Stimulated activated CD8-positive, alpha-beta memory T cell treated with anti-CD3 and anti-CD28 coated beads, Interleukin-4, amount 100 ng/mL, for 48 hours (primary cell): ENCODE measurements at places on chromosomes 11 and 22.

DNA sequence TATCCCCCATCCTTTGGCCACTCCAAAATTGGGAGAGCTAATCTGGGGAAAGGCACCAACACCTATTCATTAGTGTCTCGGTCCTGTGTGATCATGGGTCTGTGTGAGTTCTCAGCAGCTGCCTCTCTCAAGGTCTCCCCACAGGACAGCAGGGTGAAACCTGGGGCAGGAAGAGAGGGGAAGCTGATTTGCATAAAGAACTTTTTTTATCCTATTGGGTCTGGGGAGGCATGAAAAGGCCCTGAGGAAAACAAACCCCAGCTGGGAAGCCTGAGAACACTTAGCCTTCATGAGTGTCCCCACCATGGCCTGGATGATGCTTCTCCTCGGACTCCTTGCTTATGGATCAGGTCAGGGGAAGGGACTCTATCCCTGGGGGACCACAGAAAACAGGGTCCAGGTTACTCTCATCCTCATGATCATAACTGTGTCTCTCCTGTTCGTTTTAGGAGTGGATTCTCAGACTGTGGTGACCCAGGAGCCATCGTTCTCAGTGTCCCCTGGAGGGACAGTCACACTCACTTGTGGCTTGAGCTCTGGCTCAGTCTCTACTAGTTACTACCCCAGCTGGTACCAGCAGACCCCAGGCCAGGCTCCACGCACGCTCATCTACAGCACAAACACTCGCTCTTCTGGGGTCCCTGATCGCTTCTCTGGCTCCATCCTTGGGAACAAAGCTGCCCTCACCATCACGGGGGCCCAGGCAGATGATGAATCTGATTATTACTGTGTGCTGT lies 116.0 kb upstream of the TOP3B start:
- DNase-seq = no peak

- no peak for DNase-seq
These were observed 99.4 kb downstream of the PDE2A start for GRCh38 chr11:72574548-72575460.

GRCh38 chr11:45102361-45102809 lies 44.1 kb upstream of the PRDM11 start:
- DNase-seq = no peak

DNA sequence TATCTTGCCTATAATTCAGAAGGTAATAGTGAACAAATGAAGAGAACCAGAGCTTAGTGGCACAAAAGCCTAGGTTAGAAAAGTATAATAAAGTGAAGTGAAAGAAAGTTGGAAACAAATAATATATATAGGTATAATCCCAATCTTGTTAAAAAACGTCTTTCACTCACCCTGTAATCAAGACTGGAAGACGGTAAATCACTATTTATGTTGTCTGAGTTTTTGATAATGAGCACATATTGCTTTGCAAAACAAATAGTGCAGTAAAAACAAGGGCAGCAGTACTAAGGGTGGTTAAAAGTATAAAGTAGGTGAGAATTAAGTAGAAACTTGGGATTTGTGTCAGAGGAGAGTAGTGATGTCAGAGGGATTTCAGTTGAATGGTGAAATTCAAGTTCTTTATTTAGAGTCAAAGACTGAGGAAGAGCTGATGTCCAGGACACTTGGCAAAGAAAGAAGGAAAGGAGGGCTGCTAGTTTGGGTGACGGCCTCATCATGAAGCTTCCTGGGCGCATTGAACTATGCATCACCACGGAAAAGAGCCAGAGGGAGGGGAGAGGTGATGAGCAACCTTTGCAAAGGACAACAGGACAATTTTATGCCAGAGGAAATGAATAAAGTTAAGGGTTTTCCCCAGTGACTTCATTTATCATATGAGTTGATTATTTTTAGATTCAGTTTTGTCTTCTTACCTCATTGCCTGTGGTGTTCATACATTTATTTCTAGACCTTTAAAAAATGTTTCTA lies 11.4 kb downstream of the NCAM1 start:
- DNase-seq = no peak

DNA sequence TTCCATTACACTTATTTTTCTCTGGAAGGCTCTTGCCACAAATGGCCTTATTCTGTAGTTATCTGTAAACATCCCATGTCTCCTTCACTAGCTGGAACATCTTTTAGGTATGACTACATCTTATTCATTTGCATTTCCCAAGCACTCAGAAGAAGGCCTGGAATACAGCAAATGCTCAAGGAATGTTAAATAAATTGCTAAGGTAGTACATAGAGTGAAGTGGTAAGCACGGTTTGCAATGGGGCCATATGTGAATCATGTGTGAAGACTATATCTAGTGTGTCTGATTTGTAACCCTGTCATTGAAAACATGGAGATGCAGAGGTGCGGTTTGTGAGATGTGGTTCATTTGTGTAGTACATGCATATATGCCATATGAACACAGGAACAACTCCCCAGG lies 33.5 kb downstream of the GDPD4 start:
- no peak for DNase-seq

DNA sequence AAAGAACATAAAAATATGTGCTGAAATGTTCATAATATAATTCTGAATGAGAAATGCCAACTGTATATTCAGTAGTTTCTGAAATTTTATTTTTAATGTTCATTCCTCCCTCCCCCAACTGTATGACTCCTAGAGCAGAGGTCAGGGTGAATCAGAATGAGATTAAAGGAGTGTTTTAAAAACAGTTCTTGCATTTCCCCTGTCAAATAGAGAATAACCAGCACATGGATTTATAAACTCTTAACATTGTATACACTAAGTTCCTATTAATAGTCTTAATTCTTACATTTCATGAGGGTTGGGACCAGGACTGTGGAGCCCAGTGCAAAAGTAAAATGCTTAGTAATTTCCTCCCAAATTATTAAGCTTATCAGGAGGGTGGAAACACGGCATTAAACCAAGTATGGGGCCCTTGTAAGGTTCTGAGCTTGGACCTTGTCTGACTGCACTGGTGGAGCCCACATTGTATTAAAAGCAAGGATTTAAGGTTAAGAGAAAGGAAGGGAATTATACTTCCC lies 474.6 kb upstream of the RAG2 start:
- DNase-seq = no peak

DNA sequence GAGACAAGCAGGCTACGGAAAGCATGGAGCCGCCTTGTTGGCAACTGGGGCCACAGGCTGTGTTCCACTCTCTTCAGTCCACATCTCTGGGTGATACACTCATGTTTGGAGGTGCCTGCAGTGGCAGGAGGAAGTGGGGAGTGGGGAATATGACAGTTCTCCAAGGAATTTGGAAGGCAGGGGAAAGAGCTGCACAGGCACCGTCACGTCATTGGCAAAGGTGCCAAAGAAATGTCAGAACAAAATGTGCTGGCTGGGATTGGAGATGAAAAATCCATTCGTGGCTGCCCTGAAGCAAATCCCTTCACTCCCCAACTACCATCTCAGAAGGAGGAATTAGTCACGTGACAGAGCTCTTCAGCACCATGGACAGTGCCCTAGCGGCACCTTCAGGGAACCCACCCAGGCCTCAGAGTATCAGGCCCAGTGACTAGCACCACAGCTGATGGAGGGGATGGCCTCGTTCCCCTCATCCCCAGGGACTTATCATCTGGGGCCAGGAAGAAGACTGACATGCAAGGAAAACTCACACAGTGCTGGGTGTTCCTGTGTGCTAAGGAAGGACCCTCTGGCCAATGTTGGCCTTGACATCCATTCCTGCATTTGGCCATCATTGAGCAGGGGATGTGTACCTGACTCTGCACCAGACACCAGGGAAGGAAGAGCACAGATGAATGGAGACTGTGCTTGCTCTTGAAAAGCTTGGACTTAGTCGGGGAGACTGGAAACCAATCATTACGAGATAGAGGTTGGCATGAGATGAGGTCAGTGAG lies 48.5 kb upstream of the PRDM11 start:
- peak; percentile 68 for DNase-seq

DNA sequence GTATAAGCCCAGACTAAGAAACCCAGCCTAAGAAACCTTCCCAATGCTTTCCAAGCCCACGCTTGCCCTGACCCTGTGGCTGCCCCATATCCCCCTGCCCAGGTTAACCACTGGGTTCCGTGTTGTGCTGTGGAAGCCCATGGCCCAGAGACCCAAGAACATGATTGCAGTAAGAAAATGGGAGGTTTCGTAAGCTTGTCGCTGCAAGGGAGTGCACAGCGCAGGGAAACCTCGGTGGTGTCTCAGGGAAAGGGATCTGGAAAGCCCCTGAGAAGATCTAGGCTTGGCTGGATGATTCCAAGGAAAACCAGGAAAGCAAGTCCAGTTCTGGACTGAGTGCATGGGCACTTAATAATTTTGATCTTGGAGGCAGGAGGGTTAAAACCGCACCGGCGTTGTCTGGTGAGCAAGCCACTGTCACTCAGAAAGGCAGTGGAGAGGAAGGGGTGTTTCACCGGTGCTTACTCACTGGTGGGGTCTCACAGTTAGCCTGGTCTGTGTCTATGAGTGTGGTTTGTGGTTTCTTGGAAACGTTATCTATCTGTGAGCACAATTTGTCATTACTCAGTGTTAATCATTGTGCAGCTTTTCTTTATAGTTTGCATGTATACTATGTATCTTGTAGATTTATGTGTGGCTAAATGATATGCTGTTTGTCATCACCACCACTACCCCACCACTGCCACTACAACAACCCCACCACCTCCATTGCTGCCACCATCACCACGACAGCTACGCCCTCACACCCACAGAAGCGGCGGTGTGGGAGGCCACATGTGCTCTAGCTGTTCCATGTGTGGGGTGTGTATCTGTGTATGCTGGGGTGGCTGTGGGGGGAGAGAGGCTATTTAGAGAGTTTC lies 53.3 kb upstream of the PRDM11 start:
- DNase-seq = peak; percentile 62

GRCh38 chr11:44725757-44726282 lies 942 bp upstream of the TSPAN18 start:
- no peak for DNase-seq

- DNase-seq = no peak
These were observed 5.9 kb downstream of the CHKA start for GRCh38 chr11:68115285-68115684.

- no peak for DNase-seq
These were observed 505 bp downstream of the FAM227A start for GRCh38 chr22:38655519-38656255.

DNA sequence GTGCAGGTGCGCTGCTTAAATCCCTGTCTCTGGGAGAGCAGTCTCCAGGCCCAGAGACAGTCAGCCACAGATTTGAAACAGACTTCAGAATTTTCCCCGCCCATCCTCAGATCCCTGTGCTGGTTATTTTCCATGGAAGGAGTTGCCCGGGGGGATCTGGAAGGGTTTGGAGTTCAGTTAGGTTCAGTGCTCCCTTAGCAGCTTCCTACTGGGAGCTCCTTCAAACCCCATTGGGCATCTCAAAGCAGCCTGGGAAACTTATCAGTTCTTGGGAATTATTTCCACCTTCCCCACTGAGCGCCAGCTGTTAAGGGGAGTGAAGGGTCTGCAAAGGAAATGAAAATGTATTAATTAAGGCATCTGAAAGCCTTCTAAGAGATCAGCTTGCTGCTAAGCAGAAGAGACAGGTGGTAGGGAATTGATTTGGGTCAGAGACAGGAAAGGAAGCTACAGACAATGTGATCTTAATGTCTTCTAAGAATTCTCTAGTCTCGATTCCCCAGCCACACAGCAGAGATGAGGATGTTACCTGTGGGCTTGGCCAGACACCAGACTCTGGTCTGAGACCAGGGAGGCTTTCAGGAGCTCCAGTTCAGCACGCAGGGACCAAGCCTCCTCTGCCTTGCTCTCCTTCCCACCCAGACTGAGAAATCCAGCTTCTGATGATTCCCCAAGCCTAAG lies 106.2 kb upstream of the TBCEL start:
- DNase-seq = no peak

GRCh38 chr11:12478743-12479142 lies 101.4 kb downstream of the PARVA start:
- DNase-seq = no peak

DNA sequence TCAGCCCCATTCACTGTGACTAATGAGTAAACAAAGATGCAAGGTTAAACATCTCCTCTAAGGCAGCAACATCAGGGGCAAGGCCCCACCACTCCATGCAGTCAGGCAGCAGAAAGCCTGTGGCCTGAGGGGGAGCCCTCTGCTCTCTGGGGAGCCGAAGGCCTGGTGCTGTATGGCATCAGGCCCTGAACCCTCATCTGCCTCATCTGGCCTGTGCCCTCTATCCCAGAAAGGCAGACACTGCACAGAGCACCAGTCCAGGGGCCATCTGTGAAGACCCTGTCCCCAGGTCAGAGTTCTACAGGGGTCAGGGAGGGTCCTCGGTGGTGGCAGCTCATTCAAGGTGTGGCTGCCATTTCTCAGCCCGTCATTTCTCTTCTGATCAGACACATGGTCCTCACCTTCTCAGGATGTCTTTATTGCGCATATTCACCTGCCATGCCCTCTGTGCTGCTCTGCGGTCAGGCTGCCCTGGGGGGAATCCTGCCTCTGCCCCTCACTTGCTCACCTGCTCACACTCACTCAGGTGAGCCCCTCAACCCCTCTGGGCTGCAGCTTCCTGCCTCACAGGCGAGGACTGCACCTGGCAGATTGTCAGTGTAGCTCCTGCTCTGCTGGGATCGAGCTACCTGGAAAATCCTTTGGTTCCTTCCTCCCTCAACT lies 103.1 kb upstream of the PITPNB start:
- DNase-seq = peak; percentile 18

GRCh38 chr11:62911137-62912130 lies 9.7 kb downstream of the CHRM1 start:
- DNase-seq = no peak

GRCh38 chr11:123740787-123741158 lies 687 bp downstream of the ZNF202 start:
- peak; percentile 29 for DNase-seq
